Right renal pelvis (tissue), 4 donors: ENCODE measurements at places on chromosomes 3 and 15.

DNA sequence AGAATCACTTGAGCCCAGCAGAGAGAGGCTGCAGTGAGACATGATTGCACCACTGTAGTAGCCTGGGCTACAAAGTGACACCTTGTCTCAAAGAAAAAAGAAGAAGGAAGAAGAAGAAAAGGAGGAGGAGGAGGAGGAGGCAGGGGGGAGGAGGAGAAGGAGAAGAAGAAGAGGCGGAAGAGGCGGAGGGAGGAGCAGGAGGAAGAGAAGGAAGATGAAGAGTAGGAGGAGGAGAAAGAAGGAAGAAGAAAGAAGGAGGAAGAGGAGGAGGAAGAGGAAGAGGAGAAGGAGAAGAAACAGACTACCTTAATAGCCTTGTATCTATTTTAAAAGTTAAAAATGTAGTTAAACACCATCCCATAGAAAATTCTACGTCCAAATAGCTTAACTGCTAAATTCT is 19.1 kb upstream of the ARF4 start:
- DNase-seq = no peak

- no peak for DNase-seq
These were observed 17.7 kb downstream of the CMTM8 start for GRCh38 chr3:32256206-32256605.

- no peak for DNase-seq
These were observed 98.0 kb upstream of the TLE3 start for GRCh38 chr15:70195587-70196305.

DNA sequence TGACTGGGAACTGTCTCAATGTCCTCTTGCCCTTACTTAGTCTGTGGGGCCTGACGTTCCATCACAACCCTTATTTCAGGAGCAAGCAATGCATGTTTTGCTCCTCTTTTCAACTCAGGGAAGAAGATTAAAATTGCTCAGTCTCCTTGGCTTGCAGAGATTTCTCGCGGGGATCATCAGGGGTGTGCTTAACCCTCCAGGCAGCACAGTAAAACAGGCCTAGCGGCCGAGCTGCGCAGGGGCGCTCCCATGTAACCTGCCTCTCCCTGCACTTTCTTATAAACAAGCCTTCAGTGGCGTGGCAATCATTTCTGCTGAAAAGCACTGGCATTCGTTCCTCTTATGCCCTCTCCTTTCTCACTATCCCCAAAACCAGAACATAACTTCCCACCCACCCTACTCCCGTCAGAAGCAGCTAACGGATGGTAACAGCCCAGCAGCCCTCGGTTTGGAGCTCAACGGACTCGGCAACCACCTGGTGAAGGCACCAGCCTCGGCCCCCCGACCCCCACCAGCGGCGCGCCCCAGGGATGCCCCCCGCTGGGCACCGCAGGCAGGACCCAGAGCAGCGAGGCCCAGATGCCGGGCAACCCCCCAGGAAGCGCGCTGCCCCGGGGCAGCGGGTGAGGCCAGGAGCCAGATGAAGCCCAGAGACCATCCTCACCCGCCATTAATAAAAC is 1.1 kb downstream of the MCF2L2 start:
- DNase-seq = no peak

DNA sequence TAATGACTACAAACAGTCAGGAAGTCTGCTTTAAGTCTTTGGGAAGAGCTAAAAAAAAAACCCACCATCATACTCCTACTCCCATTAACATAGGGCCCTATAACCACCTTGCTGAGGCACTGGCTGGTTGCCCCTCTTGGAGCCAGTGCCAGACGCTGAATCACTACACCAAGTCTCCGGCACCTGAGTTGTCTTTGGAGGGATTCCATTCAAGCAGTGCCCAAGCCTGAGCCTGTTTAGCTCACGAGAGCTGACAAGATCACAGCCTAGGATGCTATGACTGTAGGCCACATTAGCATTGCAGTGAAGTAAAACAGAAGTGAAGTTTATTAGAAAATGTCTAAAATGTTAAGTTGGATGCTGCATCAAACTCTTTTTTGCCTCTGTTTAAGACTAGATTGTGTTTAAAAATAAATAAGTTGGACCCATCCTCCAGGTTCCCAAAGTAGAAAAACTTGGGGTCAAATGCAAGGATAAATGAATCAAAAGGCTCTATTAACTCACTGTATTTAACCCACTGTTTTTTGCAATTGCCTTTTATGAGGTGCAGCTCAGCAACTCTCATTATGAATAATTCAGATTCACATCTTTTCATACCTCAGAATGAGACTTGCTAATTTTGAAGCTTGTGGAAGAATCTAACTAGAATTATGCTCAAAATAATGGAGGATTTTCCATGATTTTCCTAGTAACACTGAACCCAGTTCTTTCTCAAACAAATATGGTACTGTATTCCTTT is 461.9 kb downstream of the FOXP1 start:
- DNase-seq = no peak

GRCh38 chr3:117170094-117170493 is 460.5 kb downstream of the TUSC7 start:
- no peak for DNase-seq

DNA sequence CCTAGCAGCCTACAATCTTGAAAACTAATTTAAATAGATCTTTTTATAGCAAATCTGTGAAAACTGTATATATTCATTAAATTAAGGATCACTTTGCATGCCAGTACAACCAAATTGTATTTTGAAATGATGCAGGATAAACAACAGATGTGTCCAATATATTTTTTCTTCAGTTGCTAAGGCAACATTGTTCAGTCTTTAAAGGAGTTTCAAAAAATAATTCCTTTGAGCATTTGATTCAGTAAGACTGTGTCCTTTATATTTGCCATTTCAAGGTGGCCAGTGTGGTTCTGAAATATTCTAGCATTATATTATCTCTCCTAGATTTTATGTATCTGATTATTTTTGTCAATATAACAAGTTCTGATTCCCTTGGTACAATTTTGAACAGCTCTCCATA is 254.7 kb downstream of the PLOD2 start:
- no peak for DNase-seq

DNA sequence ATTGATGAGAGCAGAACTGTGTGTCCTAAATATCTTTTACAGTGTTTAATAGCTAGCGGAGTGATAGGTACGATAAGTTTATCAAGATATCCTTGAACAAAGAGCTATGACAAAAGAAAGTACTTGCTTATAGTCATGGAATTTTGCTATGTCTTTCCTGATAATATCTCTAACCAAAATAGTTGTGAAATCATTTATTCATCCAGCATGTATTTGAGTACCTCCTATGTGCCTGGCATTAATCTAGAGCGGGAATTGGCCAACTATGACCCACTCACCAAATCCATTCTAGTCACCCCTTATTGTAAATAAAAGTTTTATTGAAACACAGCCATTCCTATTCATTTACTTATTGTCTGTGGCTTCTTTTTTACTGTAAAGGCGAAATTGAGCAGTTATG is 46.6 kb downstream of the ZFAND6 start:
- DNase-seq = no peak

DNA sequence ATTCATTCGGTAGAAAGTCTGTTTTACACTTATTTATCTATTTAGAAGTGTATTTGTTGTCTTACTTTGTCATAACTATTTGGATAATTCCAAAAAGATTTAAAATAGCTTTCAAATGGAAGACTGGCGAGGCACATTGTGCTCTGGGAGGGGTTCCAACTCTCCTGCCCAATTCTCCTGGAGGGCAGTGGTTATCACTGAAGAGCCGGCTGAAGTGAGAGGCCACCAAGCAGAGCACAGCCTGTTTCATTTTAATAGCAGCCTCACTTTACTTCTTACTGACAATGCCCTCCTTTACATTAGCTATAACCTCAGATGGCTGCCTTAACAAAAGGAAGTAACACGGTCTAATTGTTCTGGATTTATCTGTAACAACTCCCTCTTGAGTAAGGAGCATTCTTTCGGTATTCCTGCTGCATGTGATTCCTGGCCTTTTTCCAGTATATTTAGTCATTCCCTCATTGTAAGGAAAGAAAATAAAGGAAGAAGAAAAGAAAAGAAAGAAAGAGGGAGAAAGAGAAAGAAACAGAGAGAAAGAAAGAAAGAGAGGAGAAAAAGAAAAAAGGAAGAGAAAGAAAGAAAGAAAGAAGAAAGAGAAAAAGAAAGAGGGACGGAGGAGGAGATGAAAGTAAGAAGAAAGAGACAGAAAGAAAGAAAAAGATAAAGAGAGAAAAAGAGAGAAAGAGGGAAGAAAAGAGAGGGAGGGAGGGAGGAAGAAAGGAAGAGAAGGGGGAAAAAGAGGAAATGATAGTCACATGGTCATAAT is 339.8 kb upstream of the WNT5A start:
- no peak for DNase-seq

GRCh38 chr3:40432793-40433192 is 24.3 kb upstream of the RPL14 start:
- DNase-seq = no peak

- no peak for DNase-seq
These were observed 8.3 kb downstream of the ANXA2 start for GRCh38 chr15:60389261-60390077.

- DNase-seq = no peak
These were observed 111.5 kb downstream of the ZNF609 start for GRCh38 chr15:64571857-64572291.

DNA sequence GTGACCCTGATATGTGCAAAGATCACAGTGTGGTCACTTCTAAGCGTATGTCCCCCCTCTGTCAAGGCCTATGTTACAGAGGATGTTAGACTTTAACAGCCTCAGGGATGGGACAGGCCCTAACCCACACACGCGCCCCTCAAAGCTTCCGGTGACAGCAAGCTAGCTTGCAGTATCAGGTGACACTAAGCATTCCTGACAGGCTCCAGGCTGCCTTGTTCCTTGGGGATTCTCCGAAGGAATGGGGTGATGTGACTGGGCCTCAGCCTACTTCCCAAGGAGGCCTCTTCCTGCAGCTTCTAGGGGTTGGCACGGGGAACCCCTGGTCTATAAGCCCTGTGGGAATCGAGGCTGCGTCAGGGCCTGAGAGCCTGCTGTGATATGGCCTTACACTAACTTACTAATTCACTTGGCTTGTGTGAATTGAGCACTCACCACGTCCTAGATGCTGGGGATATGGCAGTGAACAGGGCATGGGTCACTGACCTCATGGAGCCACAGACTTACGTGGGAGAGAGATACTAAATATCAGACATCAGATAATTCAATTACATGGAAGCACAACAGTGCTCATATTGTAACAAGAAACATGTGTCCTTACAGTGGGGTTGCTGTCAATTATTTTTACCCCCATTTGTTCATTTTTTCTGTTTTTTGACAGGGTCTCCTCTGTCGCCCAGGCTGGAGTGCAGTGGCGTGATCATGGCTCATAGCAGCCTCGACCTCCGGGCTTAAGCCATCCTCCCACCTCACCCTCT is 11.4 kb upstream of the SPTBN5 start:
- DNase-seq = no peak

- DNase-seq = no peak
These were observed 19.5 kb downstream of the AMOTL2 start for GRCh38 chr3:134354612-134355251.

DNA sequence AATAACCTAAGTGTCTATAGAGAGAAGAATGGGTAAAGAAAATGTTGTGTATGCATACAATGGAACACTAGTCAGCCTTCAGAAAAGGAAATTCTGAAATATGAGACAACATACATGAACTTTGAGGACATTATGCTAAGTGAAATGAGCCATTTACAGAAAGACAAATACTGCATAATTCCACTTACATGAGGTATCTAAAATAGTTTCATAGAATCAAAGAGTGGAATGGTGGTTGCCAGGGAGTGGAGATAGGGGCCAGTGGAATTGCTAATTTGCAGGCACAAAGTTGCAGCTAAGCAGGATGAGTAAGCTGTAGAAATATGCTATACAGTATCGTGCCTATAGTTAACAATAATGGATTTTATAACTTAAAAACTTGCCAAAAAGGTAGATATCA is 779.6 kb upstream of the ARPP21 start:
- DNase-seq = no peak

GRCh38 chr3:131338948-131339640 is 42.5 kb upstream of the NUDT16 start:
- DNase-seq = no peak

DNA sequence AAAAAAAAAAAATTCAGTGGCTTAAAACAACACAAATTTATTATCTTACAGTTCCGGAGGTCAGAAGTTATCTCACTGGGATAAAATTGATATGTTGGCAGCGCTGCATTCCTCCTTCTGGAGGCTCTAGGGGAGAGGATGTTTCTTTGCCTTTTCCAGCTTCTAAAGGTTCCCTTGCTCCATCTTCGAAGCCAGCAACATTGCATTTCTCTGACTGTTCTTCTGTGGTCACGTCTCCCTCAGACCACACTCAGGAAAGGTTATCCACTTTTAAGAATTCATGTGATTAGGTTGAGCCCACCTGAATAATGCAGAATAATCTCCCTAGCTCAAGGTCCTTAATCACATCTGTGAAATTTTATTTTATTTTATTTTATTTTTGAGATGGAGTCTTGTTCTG is 23.4 kb upstream of the ACAP2 start:
- DNase-seq = no peak

DNA sequence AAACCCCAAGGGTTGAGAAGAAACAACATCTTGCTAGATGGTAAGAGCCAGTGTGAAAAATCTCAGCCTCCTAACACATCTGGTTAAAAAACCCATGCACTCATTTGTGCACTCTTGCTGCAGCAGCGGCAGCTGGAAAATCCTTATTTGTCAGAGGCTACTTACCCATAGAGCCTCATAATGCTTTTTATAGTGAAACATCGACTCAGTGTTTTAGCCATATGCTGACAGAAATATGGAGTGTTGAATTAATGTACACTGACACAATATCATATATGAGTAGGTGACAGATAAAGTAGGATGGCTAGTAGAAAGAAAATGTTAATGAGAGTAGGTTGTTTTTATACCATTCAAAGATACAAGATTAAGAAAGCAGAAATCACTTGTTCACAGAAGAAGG is 13.0 kb downstream of the SLC9A9 start:
- no peak for DNase-seq

DNA sequence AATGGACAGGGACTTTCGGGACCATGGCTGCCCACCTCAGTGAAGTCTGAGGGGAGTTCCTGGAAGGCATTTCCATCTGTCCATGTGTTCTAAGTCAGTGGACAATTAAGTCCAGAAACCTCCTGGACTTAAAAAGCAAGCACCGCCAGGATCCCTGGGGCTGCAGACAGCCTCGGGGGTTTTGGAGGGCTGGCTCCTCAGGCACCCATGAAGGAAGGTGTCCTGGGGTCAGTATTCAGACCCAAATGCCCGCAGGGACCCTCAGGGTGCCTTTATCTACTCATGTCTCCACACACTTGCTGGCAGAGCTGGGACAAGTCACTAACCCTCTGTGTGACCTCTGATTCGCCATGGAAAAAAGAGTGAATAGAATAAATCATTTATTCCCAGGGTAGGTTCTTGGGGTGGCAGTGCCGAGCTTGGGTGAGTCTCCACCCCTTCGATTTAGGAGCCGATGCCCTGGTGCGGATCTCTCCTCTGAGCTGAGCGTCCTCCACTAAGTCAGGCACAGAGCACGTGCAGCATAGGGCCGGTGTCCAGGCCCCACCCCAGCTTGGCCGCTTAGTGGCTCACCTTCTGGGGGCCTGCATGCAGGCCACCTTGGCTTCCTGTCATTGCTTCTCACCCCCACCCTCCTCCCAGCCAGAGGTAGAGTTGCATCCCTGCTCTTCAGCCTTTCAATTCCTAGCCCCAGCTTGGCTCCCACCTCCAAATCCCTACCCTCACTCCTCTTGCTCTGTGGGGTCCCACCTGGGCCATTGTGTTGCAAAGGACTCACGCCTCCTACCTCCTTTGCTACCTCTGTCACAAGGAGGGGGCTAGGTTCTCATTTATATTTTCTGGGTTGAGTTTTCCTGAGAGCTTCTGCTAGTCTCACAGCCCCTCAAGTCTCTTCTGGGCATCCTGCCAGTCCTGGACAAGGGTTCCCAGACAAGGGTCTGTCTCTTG is 19.9 kb downstream of the SLC6A6 start:
- no peak for DNase-seq

- DNase-seq = no peak
These were observed 15.7 kb downstream of the PTH1R start for GRCh38 chr3:46893146-46893748.

- DNase-seq = no peak
These were observed 16.1 kb upstream of the GCSAM start for GRCh38 chr3:112149136-112149535.
